ENCODE measurements at places on chromosomes 16 and 17.

GRCh38 chr17:40104594-40105486 is 4.5 kb upstream of the NR1D1 start:
- DNase-seq: no peak

DNA sequence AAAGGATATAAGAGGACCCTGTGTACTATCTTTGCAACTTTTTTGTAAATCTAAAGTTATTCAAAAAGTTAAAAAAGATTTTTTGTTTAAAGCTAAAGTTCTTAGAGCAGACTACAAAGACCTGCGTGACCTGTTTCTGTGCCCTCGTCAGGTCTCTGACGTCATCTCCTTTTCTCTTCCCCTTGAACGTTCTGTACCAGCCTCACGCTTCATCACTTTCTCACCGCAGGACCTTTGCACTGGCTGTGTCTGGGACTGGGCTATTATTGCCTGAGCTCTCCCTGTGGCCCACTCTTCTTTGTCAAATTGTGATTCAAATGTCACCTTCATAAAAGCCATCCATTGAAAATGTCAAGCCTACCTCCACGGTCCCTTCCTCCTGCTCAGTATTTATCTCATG is 222.8 kb downstream of the RBFOX1 start:
- DNase-seq: no peak

GRCh38 chr17:58756246-58757161 is 850 bp downstream of the PPM1E start:
- DNase-seq: no peak

GRCh38 chr16:64924086-64924485 is 197.8 kb downstream of the CDH11 start:
- no peak for DNase-seq

DNA sequence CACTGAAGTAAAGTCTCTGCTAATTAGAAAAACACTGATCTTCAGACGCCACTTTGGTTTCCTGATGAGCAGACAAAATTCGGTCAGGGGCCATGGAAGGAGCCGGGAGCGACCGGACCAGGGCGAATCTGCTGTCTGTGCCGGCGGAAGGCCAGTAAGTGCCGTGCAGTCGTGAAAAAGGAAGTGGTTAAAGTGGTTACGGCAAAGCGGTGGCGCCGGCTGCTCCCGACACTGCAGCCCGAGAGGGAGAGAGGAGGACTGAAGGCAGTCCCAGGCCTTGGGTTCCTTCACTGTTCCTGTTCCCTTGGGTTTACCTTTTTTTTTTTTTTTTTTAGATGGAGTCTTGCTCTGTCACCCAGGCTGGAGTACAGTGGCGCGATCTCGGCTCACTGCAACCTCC is 17.3 kb upstream of the HEXD start:
- DNase-seq: peak; percentile 25

GRCh38 chr16:50402298-50402895 is 33.6 kb upstream of the BRD7 start:
- no peak for DNase-seq

- DNase-seq: no peak
Observed at GRCh38 chr16:77840673-77841501, 52.5 kb downstream of the VAT1L start.

DNA sequence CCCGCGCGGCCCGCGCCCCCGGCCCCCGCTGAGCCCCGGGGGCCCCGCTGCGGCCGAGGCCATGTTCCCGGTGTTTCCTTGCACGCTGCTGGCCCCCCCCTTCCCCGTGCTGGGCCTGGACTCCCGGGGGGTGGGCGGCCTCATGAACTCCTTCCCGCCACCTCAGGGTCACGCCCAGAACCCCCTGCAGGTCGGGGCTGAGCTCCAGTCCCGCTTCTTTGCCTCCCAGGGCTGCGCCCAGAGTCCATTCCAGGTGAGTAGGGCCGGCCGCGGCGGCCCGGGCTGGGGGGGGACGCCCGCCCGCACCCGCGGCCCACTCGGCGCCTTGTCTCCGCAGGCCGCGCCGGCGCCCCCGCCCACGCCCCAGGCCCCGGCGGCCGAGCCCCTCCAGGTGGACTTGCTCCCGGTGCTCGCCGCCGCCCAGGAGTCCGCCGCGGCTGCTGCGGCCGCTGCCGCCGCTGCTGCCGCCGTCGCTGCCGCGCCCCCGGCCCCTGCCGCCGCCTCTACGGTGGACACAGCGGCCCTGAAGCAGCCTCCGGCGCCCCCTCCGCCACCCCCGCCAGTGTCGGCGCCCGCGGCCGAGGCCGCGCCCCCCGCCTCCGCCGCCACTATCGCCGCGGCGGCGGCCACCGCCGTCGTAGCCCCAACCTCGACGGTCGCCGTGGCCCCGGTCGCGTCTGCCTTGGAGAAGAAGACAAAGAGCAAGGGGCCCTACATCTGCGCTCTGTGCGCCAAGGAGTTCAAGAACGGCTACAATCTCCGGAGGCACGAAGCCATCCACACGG is 504 bp downstream of the MAZ start:
- no peak for DNase-seq

GRCh38 chr17:82392209-82392920 is 20.8 kb downstream of the UTS2R start:
- no peak for DNase-seq

DNA sequence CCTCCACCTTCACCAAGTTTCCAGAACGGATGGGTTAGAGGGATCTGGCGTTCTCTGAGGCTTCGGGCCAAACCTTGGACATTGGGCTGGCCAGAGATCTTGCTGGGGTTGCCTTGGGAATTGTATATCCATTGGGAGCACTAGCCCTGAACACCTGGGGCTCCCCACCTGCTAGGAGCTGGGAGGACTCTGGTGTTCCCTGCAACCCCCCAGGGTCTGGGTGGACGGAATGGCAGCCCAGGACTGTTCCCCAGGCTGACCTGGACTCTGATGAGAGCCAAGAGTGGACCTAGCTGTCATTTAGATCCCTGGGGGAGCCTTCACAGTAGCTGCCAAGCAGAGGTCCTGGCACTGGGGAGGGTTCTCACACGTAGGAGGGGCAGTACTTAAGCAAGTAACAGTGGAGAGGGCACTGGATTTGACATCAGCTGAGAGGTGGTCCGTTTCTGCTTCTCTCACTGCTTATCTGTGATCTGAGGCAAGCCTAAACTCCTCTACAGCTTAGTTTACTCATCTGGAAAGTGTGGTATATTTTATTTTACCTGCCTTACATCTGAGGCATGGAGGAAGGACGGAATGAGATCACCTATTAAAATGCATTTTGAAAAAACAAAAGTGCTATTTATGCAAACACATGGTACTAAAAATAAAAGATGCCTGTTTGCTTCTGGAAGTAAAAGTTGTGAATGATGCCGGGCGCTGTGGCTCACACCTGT is 11.7 kb downstream of the SOCS3 start:
- no peak for DNase-seq

DNA sequence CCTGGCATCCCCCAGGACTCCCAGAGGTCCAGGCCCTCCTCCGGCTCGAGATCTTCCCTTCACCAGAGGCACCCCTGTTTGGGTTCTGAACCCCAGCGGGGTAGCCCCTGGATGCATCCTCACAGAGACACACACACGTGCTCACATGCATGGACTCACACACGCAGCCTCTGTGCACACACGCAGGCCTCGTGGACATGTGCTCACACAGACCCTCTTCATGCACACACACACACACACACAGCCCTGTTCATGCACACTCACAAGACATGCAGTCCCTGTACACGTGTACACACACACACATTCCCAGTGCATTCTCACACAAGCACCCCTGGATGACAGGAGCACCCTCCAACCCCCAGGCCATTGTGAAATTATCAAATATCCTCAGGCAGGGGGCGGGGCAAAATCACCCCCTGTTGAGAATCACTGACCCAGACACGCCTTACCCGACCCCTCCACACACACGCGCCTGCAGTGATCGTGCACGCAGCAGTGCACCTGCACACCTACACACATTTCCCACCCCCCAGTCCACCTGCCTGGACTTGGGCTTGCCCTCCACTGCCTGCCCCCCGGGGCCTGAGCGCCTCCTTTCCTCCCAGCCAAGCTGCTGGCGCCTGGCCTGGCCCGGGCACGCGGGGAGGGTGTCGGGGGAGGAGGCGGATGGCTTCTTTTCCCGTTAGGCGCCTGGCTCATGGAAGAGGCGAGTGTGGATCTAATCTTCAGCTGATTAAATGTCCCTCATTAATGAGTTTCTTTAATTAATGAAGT is 62.6 kb downstream of the ENGASE start:
- DNase-seq: no peak

- no peak for DNase-seq
Observed at GRCh38 chr17:77124192-77124889, 16.4 kb upstream of the SEC14L1 start.

DNA sequence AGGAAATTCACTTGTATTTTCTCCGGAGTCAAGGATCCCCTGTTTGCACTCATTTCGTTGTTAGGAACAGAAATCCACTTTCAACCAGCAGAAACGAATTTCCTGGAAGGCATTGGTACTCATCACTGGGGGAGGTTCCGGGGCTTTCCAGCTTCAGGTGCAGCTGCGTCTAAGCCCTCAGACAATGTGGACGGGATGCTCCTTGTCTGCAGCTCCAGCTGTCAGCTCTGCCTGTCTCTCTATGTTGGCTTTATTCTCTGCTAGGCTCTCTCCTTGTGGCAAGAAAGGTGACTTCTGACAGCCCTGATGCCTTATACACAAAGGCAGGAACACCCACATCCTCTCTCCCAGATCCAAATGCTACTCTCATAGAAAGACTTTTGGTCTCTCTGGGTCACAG is 183.9 kb upstream of the HSBP1 start:
- DNase-seq: no peak

DNA sequence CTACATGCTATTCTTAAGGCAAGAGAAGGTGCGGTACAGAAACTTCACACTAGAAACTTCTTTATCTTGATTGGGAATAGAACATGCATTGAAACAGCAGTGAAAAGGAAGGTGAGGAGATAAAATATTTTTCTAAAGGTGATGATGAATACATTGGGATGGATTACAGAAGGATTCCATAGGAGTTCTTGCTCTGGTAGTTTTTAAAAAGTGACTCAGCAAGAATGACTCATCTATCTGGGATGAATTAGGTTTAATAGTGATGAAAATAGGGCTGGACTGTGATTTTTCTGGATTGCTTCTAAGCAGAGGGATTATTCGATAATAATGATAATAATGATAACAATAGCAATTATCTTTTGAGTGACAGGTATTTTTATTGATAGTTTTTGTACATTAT is 65.6 kb upstream of the HS3ST4 start:
- no peak for DNase-seq

DNA sequence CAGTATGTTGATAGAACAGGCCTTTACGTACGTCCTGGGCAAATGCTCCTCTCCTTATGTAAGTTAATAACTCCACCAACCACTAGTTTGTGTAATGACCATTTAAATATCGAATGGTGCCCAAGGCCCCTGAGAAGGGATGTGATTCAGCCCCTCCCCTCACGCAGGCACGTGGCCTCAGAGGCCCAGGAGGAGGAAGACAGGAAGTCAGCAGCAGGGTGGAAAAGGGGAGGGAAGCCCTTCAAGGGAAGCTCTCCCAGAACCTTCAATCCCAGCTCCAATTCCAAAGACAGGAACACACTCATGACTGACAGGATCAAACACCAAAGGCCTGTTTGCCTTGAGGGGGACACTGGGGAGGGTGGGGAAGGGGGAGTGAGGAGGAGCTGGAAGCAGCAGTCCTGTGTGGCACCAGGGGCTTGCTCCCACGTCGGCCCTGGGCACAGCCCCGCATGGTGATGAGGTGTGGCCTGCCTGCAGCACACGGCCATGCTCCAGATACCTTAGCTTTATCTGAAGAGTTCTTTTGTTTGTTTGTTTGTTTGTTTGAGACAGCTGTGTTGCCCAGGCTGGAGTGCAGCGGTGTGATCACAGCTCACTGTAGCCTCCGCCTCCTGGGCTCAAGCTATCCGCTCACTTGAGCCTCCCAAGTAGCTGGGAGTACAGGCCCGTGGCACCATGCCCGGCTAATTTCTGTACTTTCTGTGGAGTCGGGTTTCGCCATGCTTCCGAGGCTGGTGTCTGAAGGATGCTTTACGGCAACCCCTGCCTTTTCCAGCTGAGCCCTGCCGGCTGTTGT is 105.0 kb downstream of the ZNF778 start:
- no peak for DNase-seq

DNA sequence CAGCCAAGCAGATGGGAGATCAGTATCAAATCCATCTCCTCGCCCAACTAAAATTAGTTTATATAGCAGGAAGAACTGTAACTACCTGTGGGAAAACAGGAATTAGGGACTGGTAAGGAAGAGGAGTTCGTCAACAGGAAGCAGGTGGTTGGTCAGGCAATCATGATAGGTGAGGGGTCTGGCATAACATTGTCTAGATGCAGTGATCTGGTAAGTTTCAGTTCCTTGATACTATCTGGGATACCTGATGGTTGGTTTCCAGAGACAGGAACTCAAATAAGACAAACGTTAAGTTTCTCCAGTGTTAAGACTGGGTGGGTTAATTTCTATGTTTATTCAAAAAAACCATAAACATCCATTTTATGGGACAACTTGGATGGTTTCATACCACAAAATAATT is 53.8 kb downstream of the CEP112 start:
- DNase-seq: no peak

DNA sequence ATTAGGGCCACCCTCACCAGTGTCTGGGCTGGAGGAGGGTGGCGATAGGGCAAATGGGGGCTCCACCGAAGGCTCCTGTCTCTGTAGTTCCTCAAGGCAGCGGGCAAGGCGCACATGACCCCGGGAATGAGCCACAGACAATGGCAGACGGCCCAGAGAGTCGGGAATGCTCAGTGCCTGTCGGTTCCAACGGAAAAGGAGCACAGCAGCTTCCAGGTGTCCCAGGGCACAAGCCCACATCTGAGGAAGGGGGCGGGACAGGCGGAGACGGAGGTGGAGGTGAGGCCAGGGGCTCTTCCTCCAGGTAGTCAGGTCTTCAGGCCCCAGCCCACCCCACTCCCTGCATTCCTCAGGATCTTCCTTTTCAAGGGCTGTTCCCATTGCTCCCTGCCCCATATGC is 5.1 kb upstream of the SPAG7 start:
- DNase-seq: no peak

DNA sequence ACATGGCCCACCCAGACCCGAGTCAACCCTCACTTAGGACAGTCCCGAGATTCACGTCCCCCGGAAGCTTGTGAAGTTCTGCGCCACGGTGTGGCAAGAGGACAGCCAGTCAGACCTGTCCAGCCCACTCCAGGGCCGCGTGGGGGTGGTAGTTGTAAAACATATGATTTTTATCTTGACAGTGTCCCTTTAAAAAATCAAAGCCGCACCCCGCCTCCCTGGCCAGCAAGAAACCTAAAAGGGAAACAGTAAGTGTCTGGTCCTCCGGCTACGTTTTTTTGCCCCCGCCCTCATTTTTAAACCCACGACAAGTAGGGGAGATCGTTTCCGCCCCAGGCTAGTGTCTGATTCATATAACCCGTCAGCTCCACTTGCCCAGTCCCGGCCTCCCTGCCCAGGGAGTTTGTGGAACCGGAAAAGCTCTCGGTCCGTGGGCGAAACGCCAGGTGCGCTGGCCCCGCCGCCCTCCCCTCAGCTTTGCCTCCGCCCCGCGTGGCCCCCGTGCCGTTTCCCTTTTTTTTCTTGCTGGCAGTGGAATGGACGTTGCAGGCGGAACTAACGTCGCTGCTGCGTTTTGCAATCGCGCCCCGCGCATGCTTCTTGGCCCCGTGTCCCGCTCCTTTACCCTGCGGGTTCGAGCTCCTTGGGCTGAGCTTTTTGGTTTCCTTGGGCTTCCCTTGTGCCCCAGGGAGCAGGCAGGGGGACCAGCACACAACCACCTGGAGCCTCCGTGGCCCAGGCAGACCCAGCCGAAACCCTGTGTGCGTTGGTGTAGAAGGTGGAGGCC is 13.3 kb upstream of the NUDT16L1 start:
- DNase-seq: no peak

GRCh38 chr17:82932518-82933310 is 92.9 kb upstream of the ZNF750 start:
- no peak for DNase-seq
